ENCODE measurements at places on chromosomes 7 and 10. TPM values are rescaled to one million over a fixed set of nuclear protein-coding genes. Genes with fewer than 3 reads are reported as not detected.

Gene ENTPD1
- total RNA-seq, result not detected

Gene PPIF
- 58.3 TPM for total RNA-seq

Gene GPR26
- total RNA-seq, result not detected

Gene TYW1B
- 2.5 TPM for total RNA-seq

Gene ZNF487
- total RNA-seq, result 16.1 TPM

Gene IL2RA
- total RNA-seq, result not detected

Gene HKDC1
- 29.7 TPM for total RNA-seq

Gene HOXA4
- 3.7 TPM for total RNA-seq

Gene ANKRD1
- total RNA-seq, result 0.08 TPM

Gene TMEM130
- not detected for total RNA-seq

Gene HOXA5
- 22.1 TPM for total RNA-seq

Gene CH25H
- not detected for total RNA-seq

Gene MCMBP
- 41.2 TPM for total RNA-seq

Gene C10orf53
- not detected for total RNA-seq

Gene CPN1
- not detected for total RNA-seq
